ENCODE measurements at places on chromosomes 7 and 10.

DNA sequence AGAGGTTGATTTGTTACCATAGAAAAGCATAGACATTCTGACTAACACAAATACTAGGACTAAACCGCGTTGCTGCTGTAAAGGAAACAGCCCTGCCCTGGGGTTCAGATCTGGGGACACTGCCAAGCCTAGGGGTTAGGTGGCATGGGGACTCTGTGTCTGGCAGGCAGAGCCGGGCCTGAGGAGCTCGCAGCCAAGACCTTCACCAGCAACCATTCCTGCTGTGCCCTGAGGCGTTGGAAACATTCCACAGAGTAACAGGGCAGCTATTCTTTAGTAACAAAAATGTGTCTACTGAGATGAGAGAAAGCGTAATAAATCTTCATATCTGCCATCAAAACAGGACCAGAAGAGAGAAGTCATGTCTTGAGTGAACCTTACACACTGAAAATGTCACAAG, 280.5 kb downstream of the POM121L12 start:
- DNase-seq = no peak

- no peak for DNase-seq
These were observed 598 bp upstream of the AMZ1 start for GRCh38 chr7:2687338-2687869.

DNA sequence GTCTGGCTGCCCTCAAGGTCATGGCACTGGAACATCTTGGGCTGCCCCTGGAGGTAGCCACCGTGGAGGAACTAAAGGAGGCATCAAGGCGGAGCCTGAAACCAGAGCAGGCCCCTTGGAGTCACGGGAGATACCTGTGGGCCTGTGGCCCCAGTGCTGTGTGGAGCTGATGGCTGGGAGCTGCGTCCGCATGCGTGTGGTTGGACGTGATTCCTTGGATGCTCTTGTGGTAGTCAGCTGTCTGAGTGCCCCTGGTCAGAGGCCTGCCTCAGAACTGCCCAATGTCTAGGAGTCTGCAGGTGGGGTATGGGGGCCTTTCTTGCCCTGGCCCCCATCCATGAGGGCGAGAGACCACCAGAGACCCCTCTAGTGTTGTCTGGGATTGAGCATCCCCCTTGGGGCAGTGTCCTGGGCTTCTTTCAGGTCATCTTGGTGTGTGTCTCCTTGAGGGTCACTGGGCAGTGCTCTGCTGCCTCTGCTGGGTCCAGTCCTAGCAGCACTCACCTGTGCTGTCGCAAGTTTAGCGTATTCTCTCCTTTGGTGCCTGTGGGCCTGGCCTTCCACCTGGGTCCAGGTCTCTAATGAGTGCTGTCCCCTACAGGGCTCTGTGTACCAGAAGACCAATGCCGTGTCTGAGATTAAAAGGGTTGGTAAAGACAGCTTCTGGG, 8.1 kb downstream of the PGAM2 start:
- no peak for DNase-seq

GRCh38 chr7:114409750-114410149, 4.9 kb upstream of the FOXP2 start:
- DNase-seq = no peak

DNA sequence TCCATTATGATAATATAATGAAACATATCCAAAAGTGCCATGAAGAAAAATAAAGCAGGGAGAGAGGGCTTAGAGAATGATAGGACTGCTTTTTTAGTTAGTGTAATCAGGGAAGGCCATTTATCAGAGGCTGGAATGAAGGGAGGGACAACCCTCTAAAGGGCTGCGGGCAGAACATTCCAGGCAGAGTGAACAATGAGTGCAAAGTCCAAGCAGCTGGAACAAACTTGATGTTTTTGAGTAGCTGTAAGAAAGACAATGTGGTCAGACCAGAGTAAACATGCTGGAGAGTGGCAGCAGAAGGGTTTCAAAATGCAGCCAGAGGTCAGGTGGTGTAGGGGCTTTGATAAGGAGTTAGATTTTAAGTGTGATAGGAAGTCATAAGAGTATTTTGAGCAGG, 65.6 kb upstream of the CCDC6 start:
- no peak for DNase-seq
